ENCODE measurements at places on chromosomes 12 and 14.

- peak; percentile 32 for ATAC-seq
These were observed 703 bp downstream of the ASCL4 start for GRCh38 chr12:107775093-107775721.

- ATAC-seq: no peak
These were observed 38.8 kb downstream of the BEST3 start for GRCh38 chr12:69660164-69660863.

DNA sequence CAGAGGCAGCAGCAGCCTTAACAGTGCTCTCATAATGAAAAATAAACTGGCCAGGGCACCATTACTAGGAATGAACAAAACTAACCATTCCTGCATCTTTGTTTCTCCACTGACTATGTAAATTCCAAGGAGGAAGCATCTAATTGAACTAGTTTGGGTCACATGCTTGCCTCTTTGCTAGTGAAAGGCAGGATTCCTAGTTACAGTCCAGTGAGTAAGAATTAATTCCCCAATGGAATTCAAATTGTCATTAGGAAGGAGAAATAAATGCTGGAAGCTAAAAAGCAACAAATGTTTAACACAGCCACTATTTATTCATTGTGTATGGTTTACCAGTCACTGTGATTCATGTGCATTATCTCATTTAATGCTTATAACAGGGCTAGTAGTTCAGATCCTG is 316.0 kb downstream of the CCDC91 start:
- peak; percentile 19 for ATAC-seq

- no peak for ATAC-seq
These were observed 91.1 kb downstream of the MYF5 start for GRCh38 chr12:80807640-80808288.

DNA sequence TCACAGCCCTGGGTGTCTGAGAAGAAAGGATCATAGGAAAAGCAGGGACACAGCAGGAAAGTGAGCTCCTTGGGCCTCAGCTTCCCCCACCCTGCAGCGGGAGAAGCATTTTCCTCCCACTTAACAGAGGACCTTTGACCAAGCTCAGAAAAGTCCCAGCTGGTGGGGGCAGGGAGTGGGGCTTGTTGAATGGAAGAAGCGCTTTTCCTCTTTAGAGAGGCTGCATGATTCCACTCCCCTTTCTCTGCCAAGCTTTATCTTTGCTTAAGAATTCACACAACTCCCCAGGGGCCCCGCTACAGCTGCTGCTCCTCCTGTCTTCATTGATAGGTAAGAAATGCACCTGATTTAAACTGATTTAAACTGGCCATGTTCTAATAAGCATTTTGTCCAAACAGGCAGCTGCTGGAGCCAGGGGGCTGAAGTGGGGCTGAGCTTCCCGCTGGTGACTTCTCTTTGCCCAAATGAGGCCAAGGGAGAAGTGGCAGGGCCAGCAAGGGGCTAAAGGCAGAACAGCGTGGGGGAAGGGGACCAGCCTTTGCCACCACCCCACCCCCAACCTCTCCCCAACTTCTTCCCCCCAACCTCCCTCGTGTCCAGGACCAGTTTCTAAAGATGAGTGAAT is 1.7 kb upstream of the PAPLN start:
- no peak for ATAC-seq

Data from SK-N-SH treated with all-trans-retinoic acid at 6 μM for 48 hours (cell line).